Hepatic stellate cell (primary cell): ENCODE measurements at places on chromosomes 6 and 20.
A peak's percentile ranks its signal among the peaks of the same experiment; 100 is the strongest.

- DNase-seq = peak; percentile 50
Measured at GRCh38 chr20:44495802-44496481, 20.3 kb downstream of the TTPAL start.

- no peak for DNase-seq
Measured at GRCh38 chr6:33641144-33641543, 20.0 kb downstream of the ITPR3 start.

- no peak for DNase-seq
Measured at GRCh38 chr6:13116155-13116554, 212.2 kb downstream of the TBC1D7 start.

DNA sequence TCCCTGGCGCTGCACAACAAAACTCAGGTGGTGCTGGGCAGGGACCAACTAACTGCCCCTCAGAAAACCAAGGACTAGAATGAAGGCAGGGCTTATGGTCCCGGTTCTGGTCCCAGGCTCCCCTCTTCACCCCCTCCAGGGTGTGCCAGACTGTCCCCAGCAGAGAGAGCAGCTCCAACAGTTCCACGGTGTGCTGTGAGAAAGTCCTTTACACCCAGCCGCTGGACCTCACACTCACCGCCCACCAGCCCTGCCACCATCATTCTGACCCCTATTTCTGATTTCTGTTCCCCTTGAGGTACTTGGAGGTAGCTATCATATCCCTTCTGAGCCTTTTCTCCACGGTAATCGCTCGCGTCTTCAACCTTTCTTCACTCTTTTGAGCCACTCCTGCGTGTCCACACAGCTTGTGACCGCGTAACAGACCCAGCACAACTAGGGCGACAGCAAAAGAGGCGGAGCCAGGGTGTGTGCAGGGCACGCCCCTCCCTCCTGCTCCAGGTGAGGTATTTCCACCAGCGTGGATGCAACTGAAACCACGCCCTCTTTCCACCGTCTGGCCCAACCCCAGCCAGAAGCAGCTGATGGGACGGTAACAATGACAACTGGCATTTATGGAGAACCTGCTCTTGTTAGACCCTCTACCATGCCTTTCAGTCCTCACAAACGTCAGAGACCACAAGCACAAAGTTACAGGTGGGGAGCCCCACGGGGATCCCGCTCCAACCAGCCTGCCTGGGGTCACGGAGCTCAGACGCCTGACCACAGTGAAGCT is 2.3 kb downstream of the PXDC1 start:
- no peak for DNase-seq

DNA sequence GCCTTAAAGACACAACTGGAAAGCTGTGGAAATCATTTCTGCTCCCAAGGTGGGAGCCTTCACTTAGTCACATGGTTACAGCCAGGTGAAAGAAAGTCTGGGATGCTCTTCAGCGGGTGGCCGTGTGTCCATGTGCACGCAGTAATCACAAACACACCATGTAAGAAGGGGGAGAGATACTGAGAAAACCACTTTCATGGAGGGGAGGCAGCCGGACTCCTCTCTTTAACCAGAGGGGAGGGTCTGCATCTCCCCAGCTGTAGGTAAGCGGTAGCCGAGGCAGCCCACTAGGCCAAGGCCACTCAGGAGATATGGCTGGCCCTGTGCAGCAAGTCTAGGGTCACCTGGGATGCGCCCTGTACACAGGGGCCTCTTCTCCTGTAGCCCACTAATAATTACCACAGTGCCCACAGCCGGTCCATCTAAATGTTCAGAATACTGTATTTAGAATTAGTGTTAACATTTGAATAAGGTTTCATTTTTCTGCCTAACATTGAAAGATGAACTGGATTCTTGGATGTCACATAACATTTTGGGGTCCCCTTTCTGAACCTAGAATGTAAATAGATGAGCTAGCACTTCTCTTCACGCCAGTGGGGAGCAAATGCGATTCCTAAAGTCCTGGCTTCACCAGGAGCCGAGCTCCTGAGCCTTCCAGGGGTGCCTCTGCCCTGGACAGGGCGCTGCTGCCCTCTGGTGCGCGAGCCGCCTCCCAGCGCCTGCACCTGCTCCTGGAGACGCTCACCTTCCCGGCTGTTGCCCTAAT is 15.9 kb downstream of the GPR31 start:
- peak; percentile 15 for DNase-seq

GRCh38 chr6:166605752-166606151 is 19.3 kb upstream of the RAMACL start:
- DNase-seq = no peak

- DNase-seq = no peak
Measured at GRCh38 chr6:147829418-147829817, 320.9 kb downstream of the SAMD5 start.

GRCh38 chr6:125797886-125798444 is 7.2 kb downstream of the NCOA7 start:
- DNase-seq = no peak

- DNase-seq = peak; percentile 59
Measured at GRCh38 chr6:156949376-156949775, 172.2 kb downstream of the ARID1B start.

- no peak for DNase-seq
Measured at GRCh38 chr6:24613361-24614042, 32.5 kb downstream of the KIAA0319 start.

DNA sequence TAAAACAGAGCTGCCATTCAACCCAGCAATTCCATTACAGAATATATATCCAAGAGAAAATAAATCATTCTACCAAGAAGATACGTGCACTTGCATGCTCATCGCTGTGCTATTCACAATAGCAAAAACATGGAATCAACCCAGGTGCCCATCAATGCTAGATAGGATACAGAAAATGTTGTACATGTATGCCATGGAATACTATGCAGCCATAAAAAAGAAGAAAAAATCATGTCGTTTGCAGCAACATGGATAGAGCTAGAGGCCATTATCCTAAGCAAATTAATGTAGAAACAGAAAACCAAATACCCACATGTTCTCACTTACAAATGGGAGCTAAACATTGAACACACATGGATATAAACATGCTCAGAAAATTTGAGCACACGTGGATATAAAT is 633.1 kb upstream of the CITED2 start:
- no peak for DNase-seq

DNA sequence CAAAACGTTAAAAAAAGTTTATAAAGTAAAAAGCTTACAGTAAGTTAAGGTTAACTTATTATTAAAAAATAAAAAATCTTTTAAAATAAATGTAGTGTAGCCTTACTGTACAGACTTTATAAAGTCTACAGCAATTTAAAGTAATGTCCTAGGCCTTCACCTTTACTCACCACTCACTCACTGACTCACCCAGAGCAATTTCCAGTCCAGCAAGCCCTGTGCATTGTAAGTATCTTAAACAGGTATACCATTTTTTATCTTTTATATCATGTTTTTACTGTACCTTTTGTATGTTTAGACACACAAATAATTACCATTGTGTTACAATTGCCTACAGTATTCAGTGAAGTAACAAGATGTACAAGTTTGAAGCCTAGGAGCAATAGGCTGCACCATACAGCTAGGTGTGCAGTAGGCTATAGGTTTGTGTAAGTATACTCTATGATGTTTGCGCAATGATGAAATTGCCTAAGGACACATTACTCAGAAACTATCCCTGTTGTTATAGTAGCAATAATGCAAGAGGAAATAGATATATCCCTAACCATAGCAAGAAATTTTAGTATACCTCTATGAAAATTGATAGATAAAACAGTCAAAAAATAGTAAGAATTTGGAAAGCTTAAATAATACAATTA is 39.5 kb downstream of the FBXO5 start:
- no peak for DNase-seq

DNA sequence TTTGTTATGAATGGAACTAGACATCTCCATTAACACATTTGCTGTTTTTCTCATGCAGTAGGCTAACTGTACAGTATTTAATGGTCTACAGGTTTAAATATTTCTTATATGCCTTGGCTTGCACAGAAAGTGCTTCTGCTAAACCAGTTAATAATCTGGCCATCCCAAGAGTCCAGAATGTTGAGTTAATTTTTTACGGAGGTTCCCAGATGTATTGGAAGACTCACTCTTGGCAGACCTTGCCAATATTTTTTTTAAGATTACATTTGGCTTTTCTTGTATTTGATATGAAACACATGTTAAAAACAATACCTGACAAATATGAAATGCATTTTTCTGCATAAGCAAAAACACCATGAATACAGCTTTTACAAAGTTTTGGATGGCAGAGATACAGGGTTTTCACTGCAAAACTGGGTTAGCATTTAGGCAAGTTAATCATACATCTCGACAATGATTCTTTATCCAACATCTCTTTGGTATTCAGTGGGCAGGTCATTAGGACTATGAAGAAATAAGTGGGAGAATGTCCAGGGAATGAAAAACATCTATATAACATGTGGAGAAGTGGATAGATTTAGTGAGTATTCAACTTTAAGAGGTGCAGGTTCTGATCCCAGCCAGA is 94.0 kb downstream of the SGK1 start:
- DNase-seq = no peak

- DNase-seq = no peak
Measured at GRCh38 chr6:109082188-109082577, 12.5 kb downstream of the SESN1 start.

GRCh38 chr6:7313505-7314165 is 636 bp upstream of the SSR1 start:
- no peak for DNase-seq

DNA sequence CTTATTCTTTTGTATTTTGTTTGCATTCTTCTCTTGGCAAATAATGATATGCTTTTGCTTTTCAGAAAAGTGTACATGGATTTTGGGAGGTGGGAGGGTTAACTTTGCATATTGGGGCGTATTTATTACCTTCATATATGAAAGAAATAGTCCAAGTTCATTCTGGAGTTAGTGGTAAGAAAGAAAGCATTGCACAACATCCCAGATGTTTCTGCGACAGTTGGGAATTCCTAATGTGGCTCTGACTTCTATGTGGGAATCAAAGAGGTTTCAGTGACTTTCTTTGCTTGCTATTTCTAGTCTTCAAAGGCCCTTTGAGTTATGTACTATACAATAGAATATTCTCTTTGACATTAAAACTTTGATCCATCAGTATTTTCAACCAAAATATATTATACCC is 78.1 kb downstream of the MMUT start:
- DNase-seq = peak; percentile 2

GRCh38 chr20:24969186-24970029 is 20.3 kb downstream of the CST7 start:
- no peak for DNase-seq

DNA sequence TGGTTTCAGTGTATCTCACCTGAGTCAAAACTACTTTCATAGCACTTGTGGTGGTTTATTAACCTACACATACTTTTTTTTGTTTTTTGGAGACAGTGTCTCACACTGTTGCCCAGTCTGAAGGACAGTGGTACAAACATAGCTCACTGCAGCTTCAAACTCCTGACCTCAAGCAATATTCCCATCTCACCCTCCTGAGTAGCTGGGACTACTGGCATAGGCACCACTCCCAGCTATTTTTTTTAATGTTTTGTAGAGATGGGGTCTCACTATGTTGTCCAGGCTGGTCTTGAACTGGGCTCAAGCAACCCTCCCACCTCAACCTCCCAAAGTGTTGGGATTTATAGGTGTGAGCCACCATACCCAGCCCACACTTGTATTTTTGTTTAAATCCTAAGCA is 49.7 kb downstream of the STAU1 start:
- DNase-seq = no peak

DNA sequence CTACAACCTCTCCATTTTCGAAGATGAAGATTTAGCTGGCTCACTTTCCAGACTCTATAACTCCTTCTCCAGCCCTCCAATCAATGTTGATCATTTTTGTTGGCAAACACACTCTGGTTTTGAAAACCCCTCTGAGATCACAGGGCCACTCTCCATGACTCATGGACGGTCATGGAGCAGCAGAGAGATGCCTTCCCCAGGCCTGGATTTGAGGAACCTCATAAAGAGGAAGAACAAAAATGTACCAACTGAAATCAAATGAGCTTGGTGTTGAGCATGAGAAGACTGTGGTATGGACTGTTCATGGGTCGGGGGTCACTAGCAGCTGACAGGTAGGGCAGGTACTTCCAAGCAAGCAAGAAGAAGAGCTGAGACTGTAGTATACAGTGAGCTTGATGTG is 112.8 kb upstream of the INSM1 start:
- no peak for DNase-seq

- no peak for DNase-seq
Measured at GRCh38 chr6:118591897-118592296, 43.8 kb downstream of the PLN start.

DNA sequence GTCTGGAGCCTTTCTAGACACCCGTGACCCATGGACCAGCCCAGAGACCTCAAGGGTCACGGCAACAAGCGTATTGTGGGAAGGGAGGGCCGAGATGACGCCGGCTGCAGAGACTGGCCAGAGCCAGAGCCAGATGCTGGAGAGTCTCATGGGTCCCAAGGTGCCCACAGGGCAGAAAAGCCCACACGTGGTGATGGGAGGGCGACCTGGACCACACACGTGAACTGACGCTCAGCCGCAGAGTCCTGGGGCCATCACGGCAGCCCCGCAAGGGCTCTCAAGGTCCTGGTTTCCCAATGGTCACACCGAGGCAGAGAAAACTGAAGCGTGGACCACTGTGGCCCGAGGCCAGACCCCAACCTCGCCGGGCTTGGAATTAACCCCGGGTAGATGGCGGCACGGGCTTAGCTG is 92.6 kb downstream of the YTHDF1 start:
- DNase-seq = no peak

GRCh38 chr6:32933661-32934085 is 7.2 kb downstream of the HLA-DMB start:
- DNase-seq = peak; percentile 63

- DNase-seq = no peak
Measured at GRCh38 chr6:111832833-111833418, 40.3 kb downstream of the FYN start.

DNA sequence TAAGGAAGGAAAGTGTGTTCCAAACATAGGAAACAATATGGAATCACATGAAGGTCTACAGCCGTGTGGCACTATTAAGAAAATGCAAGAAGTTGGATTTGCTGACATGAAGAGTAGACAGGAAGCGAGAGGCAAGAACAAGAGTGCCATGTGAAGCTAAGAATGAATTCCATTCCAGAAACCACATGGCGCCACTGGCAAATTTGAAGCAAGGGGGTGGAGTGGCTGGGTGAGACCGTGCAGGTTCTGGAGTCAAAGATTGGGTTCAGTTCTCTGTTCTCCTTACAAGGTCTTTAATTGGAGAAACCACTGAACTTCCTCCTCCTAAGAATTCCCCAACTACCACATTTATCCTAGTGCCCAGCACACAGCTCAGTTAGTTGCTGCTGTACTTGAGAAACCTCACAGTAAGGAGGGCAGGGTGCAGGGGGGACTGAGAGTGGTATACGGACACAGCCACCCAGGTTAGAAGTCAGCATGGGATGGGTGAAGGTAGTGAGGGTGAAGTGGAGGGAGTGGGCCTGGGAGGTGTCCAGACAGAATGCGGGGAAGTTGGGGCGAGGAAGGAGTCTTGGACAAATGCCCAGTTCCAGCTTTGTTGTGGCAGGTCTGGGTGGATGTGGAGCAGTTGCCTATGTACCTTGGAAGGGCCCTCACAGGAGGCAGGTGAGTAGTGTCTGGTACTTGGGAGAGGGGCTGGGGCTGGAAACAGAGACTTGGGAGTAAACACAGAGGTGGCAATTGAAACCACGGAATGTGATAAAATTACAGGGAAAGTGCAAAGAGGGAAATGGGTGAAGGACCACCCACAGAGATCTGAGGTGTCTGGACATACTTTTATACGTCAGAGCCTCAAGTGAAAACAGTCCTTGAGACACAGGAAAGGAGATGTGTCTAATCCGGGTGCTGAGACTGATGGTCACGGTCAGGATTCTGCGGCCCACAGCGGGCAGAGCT is 14.3 kb downstream of the LYRM4 start:
- DNase-seq = no peak

GRCh38 chr20:3163099-3164042 is 3.7 kb upstream of the FASTKD5 start:
- no peak for DNase-seq

- DNase-seq = no peak
Measured at GRCh38 chr6:39273406-39273821, 40.8 kb downstream of the KCNK17 start.
